GM23338 (cell line): ENCODE measurements at places on chromosomes 2 and 18. TPM values are rescaled to one million over a fixed set of nuclear protein-coding genes. Genes with fewer than 3 reads are reported as not detected.

COL4A3 gene
- total RNA-seq = 1.2 and 3.5 TPM in 2 replicates

DNA sequence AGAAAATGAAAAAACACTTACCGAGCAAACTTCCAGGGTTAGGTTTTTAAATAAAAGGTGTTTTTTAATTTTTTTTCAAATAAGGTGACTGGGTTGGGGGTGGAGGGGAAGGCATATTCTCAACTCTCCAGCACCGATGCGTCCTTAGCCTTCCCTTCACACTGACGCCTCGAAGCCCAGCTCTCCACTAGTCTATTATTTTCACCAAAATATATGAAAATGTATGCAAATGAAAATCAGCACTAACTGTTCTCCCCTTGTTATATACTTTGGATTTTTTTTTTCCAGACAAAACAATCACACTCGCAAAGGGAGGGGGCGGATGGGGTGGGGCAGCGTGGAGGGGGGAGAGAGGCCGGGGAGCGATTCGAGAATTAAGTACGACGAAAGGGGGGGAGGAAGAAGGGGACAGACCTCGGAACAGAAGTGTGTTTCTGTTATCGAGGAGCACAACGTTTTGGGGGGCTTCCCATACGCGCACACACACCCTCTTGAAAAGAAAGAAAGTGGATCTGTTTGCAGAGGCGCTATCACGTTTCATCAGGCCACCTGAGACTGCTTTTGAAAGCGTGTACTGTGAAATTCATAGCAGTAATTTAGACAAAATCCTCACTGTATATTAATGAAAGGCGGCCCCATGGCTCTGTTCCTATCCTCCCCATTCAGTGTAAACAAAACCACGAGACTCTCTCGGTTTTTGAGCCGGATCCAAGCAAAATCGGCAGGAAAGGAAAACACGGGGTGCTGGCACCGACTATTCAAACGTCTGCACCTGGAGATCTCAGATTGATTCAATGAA is 2.4 kb upstream of the POU3F3 start:
- DNase-seq = peak; percentile 35

GRCh38 chr18:7174344-7175095 is 56.4 kb upstream of the LRRC30 start:
- DNase-seq = peak; percentile 28

GRCh38 chr2:213627835-213628460 is 343.7 kb downstream of the SPAG16 start:
- no peak for DNase-seq

DNA sequence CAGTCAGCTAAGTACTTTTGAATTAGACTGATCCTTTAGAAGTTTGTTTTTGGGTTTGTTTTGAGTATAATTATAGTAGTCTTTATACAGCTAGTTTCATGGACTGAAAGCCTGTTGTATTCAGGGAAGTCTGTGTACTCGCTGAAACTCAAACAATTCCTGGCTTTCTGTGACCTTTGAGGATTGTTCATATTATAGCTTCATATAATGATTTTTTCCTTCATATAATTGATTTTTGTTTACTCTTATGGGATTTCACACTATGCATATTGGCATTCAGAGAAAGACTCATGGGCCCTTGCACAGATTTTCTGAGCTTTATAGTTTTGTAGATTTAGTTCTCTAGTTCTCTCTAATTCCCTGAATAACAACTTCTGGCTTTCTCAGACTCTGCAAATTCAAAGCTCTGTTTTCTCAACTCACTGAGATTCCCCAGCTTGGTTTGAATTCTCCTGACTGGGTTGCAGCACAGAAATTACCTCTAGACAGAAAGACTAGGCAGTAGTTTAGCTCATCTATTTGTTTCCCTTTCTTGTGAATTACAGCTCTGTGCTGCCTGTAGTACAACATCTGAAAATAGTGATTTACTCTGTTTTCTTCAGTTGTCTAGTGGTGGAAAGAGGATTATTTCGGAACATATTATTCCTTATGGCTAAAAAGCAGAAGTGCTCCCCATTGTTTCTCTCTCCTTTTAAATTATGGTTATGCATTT is 495.9 kb upstream of the CNTNAP5 start:
- no peak for DNase-seq

DNA sequence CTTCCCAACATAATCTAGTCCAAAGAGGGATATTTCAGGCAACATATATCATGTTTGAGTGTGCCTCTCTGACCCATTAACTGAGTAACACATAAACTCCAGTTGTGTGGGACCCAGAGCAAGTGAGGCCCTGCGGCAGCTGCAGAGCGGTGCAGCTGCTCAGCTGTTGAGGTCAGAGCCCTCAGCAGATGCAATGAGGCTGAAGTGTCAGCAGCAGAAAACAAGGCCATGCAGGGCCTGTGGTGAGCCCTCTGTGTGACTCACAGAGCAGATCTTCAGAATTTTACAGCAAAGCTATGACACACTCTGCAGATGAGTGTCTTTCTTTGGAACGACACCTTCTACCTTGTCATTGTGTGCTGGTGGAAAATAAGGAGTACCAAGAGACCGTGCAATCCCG is 168.5 kb downstream of the CBLN2 start:
- DNase-seq = no peak

CRYGD gene
- 3.0 and 3.4 TPM in 2 replicates for total RNA-seq

GRCh38 chr2:162090109-162090508 is 16.1 kb upstream of the DPP4 start:
- no peak for DNase-seq

UGT1A4 gene
- total RNA-seq = not detected in 2 replicates

DNA sequence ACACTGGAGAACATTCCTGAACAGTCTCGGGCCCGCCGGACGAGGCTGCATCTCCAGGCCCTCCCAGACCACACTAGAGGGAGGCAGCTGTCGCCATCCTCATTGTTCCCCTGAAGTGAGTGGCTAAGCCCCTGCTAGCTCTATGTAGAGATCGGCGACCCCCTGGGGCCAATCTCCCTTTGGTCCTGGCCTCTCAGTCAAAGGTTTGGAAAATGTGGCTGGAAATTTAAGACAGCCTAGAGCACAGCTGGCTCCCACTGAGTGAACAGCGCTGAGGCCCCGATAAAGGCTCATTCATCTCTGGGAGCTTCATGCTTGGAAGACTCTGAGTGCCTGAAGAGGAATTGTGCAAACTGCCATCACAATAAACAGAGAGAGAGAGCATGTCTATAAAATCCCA is 360.3 kb downstream of the CLIP4 start:
- no peak for DNase-seq

SULT1C4 gene
- 2.1 TPM in 2 replicates for total RNA-seq

- no peak for DNase-seq
These were observed 69.5 kb downstream of the HNRNPLL start for GRCh38 chr2:38533180-38533579.

- DNase-seq = no peak
These were observed 229.0 kb upstream of the HS6ST1 start for GRCh38 chr2:128547667-128548066.

- no peak for DNase-seq
These were observed 633.4 kb downstream of the DSC3 start for GRCh38 chr18:30409120-30409519.

- no peak for DNase-seq
These were observed 40.6 kb upstream of the SNED1 start for GRCh38 chr2:240957656-240958365.

ASXL3 gene
- total RNA-seq = 1.4 and 2.6 TPM in 2 replicates

DNA sequence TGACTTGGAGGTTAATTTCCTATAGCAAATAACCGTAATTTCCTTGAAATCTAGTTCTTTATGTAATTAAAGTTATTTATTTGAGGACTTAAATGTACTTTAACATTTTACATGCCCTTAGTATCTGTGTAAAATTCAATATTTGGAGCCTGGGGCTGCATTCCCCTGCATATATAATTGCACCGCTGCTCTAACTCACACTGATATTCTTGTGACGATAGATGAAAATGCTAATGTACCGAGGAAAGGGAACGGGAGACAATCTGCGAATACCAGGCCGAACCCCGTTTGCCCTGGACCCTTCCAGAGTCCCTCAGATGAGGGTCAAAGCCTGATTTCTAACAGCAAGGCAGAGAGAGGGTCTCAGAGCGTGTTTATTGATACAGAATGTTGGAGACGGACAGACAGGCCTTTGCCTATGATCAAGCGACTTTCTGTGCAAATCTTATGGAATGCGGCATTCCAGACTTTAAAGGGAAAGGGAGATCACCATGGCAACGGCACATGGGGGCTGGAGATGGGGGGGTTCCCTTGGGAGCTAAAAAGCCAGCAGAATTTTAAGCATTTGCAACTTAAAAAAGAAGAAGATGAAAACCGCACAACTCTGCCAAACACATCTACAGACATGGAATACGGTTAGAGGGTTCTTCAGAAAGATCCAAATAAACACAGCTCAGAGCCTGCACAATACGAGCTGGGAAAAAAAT is 57.6 kb upstream of the TWIST2 start:
- no peak for DNase-seq

DNA sequence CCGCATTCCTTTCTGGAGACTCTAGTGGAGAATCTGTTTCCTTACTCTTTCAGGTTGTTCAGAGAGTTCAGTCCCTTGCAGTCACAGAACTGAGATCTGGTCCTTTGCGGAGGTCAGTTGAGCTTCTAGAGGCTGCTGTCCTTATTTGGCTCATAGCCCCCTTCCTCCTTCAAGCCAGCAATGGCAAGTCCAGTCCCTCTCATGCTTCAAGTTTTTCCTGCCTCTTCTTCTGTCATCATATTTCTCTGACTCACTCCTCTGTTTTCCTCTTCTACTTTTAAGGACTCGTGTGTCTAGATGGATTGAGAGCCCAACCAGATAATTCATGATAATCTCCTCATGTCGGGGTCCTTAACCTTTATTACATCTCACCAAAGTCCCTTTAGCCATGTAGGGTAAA is 173.5 kb upstream of the FOSL2 start:
- no peak for DNase-seq

GRCh38 chr2:230797515-230798495 is 66.9 kb upstream of the ITM2C start:
- DNase-seq = no peak

DNA sequence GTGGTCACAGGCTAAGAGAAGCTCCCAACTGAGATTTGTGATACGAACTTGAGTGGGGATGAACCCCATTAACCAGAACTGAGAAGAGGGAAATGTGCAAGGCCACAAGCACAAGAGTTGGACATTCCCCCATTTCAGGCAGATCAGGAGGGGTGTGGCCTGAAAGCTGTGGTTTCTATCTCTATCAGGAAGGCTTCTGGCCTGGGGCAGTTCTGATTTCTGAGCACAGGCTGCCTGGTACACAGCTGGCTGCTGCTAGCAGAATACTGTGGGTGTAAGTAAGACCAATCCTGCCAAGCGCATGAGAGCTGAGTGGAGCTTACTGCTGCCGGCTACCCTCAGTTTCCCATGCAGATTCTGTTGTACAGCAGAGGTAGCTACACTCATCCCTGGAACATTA is 484.6 kb downstream of the SATB2 start:
- no peak for DNase-seq

ASB18 gene
- total RNA-seq = not detected in 2 replicates

DNA sequence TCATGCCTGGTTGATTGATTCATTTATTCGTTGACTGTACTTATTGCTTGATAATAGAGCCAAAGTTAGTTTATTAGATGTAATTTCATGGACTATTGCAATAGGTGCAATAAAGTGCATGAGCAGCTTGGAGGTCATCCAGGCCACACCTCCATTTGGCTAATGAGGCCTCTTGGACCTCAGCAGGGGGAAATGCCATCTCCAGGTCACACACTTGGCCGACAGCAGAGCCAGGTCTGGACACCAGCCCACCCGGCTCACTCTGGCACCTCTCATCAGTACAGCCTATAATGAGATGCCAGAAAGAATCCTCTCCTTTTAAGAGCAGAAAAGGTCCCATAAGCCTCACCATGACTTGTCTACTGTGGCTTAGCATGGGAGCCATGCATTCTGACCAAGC is 71.2 kb upstream of the AFF3 start:
- DNase-seq = no peak

C2orf42 gene
- 6.9 and 12.7 TPM in 2 replicates for total RNA-seq

KIAA2012 gene
- 0.03 TPM in 1 of 2 replicates, not detected in the other for total RNA-seq

PLGLB2 gene
- total RNA-seq = 1.0 TPM in 1 of 2 replicates, not detected in the other

GRCh38 chr2:142598846-142599245 is 278.6 kb upstream of the KYNU start:
- no peak for DNase-seq

CD8A gene
- total RNA-seq = 0.24 and 0.54 TPM in 2 replicates

- peak; percentile 63 for DNase-seq
These were observed 83.9 kb upstream of the PKDCC start for GRCh38 chr2:41963661-41964525.

- no peak for DNase-seq
These were observed 4.5 kb downstream of the INPP5D start for GRCh38 chr2:233064530-233065199.

DNA sequence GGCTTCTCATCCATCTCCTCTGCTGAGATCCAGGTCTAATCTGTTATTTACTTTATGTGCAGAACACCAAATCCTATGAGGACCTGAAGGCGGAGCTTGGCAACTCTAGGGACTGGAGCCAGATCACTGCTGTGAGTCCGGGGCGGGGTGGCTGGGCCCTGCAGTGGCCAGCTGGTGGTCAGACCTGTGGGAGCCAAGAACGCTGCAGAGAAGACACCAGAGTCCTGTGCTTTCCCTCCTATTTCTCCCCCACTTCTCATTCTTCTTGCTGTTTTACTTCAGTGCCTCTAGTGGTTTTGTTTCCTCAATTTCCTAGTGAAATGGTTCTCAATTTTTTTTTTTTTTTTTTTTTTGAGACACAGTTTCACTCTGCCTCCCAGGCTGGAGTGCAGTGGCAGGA is 19.7 kb downstream of the VIL1 start:
- DNase-seq = no peak

DNA sequence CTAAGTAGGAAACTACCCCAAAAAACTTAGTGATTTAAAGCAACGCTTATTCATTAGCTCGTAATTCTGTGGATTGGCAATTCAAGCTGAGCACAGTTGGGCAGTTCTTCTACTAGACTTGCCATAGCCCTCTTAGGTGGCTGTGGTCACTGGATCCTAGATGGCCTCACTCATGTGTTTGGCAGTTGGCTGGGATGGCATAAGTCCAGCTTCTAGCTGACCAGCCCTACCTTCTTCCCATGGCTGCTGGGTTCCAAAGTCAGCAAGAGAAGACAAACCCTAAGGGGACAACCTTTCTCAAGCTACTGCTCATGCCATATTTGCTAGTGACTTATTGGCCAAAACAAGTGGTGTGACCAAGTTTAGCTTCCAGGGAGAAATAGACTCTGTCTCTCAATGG is 95.3 kb downstream of the COPS8 start:
- DNase-seq = no peak
